Stimulated activated CD8-positive, alpha-beta memory T cell treated with anti-CD3 and anti-CD28 coated beads, Interleukin-4, amount 100 ng/mL, for 1 hour (primary cell): ENCODE measurements at places on chromosomes 13 and 19.

- no peak for DNase-seq
Measured at GRCh38 chr19:18869781-18870530, 26.0 kb downstream of the CERS1 start.

GRCh38 chr13:99662678-99663077 lies 161.4 kb downstream of the TM9SF2 start:
- DNase-seq, result no peak

DNA sequence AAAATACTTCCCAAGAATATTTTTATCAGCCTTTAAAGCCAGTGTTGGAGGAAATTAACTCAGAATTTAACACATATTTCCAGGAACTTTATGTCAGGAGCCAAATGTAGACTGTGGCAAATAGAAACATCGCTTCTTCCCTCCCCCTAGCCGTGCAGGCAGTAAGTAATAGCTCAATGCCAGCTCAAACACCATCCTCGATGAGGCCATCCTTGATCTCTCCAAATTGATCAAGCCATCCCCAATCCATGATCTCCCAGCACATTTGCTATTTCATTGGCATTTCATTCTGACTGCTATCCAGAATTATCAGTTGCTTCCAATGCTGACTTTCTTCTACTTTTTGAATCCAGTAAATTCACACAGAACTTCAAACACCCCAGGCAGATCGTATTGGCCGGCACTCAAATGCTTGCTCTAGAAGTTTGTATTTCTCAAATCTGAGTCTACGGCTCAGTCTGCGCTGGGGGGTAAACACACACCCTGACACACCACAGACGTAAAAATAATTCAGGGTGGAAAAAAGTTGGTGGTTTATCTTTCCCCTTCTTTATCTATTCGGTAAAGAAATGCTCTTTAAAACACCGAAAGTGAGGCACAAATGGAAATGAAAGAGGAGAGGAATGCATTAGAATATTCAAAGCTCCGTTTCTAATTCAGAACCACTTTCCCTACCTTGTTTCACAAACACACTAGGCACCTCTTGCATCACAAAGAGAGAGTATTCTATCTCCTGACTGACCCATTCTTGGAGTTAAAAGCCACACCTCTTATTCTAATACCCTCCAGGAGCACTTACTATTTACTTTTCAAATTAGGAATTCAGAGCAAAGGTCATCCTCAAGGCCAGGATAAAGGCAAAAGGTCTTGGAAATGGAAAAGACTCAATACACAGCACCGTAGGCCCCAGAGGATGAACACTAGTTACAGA lies 991 bp downstream of the OBI1 start:
- DNase-seq, result no peak

- no peak for DNase-seq
Measured at GRCh38 chr19:41619018-41619556, 7.8 kb downstream of the CEACAM4 start.

- DNase-seq, result no peak
Measured at GRCh38 chr19:7589822-7590221, 5.8 kb upstream of the CAMSAP3 start.

GRCh38 chr13:98942997-98943396 lies 34.9 kb downstream of the DOCK9 start:
- DNase-seq, result no peak
